ENCODE measurements at places on chromosomes 3 and 15. TPM values are rescaled to one million over a fixed set of nuclear protein-coding genes. Genes with fewer than 3 reads are reported as not detected.

DNA sequence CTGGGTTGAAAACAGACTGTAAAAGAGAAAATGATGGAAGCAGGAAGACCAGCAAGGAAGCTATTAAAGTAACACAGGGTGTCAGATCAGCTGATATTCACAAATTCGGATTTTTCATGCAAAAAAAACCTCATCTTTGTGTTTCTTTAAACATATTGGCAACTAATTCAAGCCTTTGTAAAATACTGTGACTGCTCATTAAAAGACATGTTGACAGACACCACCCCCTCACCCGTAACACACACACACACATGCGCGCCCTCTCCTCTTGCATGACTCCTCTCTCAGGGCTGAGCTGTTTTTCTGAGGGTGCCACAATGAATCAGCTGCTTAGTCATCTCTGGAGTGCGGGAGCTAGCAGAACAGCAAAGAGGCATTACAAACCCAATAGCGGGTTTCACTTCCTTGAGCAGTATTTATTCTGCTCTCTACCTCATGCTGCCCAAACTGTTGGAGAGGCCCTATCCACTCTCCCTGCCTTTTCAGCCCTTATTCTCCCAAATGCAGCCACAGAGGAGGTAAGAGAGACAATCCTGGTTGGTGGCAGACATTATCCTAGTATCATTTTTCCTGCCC is 35.8 kb upstream of the CCDC80 start:
- peak; percentile 97 for DNase-seq

Gene LTF
- not detected for total RNA-seq

Gene RBM6
- total RNA-seq = 58.0 TPM

GRCh38 chr3:72761410-72761809 is 86.8 kb downstream of the SHQ1 start:
- no peak for DNase-seq

DNA sequence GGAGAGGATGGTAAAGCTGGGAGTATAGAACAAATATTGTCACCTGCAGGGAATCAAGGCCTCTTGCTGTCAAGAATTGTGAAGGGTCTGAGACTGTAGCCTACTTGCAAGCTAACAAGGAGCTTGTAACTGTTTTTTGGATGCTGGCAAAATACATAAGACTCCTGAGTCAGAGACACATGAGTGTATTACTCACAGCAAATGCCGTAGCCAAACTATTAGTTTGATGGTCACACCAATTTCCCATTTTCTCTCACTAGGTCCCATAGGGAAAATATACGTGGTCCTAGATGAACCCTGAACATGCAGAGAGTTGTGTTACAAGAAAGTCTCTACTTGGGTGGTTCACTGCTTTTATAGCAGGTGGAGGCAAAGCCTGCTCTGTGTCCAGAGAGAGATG is 44.7 kb upstream of the LIPC start:
- no peak for DNase-seq

Gene PXYLP1
- 2.1 TPM for total RNA-seq

- peak; percentile 47 for DNase-seq
Measured at GRCh38 chr3:159877924-159878323, 110.7 kb upstream of the IL12A start.

DNA sequence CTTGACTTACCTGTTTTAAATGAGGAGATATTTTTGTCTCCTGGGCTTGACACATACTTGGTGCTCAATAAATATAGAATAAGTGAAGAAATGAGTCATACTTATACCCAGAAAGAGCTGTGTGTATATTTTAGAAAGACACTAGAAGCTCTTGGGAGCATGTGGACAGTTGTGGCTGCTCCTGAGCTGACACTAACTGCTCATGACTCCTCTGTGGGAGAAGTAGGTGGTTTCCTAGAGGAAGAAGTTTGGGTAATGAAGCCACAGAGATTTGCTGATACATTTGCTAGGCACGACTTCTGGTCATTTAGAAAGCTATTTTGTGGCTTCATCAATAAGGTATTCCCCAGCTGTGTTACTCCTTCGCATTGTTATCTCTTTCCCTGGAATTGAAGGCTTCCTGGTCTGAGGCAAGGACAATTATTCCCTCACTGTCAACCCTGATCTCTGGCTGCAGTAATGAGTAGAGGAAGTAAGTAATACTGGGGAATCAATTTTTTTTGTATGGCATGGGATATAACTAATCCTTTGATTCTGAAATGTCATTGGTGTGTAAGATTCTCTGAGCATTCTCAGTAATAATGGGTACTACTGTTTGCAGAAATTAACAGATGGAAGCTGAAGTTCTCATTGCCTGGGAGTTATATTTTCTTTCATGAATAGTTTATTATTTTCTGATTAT is 79.6 kb upstream of the DCBLD2 start:
- DNase-seq = no peak

DNA sequence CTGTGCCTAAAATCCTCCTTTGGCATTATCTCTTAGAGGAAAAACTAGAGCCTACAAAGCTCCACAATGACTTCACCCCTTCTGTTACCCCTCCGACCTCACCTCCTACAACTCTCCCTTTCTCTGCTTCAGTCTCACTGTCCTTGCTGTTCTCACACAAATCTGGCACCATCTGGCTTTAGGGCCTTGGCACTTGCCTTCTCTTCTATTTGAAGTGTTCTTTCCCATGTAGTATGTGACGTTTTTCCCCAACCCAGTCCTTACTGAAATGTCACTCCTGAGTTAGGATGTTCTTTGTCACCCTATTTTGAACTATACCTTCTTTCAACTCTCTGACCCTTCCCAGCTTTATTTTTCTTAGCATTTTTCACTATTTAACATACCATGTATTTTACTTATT is 8.7 kb downstream of the STX19 start:
- no peak for DNase-seq

- DNase-seq = peak; percentile 20
Measured at GRCh38 chr3:19030522-19030839, 117.8 kb upstream of the KCNH8 start.

- no peak for DNase-seq
Measured at GRCh38 chr3:161239700-161240099, 18.6 kb downstream of the NMD3 start.

Gene PRSS50
- not detected for total RNA-seq

DNA sequence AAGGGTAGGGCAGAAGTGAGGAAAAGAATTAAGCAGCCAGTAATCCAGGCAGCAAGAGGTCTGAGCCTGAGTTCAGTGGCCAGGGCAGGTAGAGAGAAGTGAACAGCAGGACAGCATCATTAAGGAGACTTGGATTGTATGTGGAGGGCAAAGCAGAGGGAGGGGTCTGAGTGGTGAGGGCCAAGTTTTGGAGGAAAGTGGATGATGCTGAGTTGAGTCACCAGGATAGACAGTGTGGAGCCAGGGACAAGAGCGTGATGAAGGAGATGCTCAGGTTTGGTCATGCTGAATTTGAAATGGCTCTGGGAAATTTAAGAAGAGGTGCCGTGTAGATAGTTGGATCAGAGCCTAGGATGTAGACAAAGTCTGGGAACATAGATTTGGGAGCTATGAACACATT is 93.1 kb downstream of the ARHGEF26 start:
- peak; percentile 3 for DNase-seq

DNA sequence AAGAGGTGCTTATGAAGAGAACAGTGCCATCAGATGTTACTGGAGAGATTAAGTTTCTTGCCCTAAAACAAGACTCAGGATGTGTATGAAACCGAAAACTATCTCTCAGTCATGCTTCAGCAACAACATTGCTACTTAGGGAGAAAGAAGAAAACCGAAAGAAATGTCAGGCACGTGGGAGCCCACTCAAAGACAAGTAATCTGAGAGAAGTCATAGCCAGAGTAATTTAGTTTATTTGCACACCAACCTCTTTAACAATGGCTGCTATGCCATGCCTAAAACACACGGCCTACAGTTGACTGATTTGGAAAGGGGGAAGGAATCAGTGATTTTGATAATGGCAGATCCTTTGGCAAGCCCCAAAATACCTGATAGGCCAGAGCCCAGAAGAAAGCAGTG is 162.9 kb downstream of the TIGIT start:
- no peak for DNase-seq

DNA sequence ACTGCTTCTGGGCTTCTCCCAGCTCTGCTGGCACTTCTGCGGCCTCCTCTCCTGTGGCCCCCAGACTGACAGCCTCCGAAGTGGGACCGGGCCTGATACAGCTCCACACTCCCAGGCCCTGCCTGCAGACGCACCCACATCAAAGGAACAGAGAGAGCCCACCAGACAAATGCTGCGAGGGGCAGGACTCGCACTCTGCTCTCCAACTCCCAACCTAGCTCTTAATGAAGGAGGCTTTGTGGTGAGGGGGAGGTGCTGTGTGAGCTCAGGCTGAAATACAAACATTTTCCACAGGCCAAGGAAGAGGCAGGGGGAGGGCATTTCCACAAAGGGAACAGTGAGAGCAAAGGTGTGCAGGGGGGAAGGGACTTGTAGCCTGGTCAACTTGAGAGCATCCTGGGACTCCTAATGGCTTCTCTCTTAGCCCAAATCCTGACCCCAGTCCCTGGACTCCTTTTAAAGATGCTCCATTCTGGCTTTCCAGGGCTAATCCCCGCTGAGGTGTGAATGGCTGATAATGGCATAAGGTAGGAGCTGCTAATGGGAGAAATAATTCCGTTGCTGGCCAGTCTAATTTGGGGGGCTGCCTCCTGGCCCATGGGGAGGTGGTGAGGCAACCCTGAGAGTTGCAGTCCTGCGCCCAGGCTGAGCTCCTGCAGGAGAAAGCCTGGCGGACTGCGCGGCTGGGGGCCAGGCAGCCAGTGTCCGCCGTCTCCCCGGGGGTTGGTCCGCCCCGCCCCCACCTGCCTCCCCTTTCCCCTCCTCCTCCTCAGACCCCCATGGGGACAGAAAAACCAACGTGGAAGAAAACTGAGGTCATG is 9.6 kb downstream of the LINGO1 start:
- DNase-seq = no peak

- DNase-seq = no peak
Measured at GRCh38 chr3:12451481-12451880, 32.8 kb upstream of the TSEN2 start.

DNA sequence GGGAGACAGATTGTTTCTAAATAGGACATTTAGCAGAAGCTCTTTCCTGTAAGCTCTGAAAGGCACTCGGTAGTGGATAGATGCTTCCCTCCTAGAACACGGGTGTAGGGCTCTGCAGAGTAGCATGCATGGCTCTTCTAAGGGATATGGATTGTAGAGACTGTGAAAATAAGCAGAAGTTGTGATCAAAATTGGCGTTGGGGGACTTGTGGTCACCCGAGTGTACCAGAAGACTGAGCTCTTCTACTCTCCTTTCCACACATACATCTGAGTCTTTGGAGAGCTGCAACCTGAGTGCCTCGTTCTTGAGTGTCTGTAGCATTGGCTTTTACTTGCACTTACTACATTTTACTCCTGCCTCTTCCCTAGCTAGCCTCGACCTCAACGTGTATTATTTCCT is 197.7 kb downstream of the LPP start:
- DNase-seq = no peak

GRCh38 chr3:67551361-67552016 is 102.9 kb downstream of the SUCLG2 start:
- DNase-seq = no peak

- peak; percentile 32 for DNase-seq
Measured at GRCh38 chr3:21750831-21751391, at the start of gene ZNF385D. TSS of gene ZNF385D (minus strand) at chr3:21751210. CDS start at chr3:21750916, 294 bp downstream.

Gene TMC3
- total RNA-seq = not detected

DNA sequence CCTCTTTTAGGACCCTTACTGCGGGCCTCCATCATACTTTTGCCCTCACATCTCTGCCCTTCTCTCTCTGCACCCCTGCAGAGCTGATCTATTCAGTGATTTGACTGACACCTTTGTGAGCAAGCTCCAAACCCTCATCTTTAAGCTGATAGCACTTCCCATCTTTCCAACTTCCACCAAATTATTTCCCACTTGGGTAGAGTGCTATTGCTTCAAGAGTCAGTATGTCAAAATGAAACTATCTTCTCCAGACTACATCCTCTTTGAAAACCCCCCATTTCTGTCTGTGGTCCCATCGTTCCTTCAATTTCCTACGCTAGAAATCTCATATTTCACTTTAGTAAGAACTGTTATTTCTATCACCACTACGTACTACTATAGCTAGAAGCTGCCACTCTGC is 19.7 kb downstream of the ZWILCH start:
- DNase-seq = no peak

- no peak for DNase-seq
Measured at GRCh38 chr15:81052046-81052445, 51.3 kb downstream of the TLNRD1 start.

- no peak for DNase-seq
Measured at GRCh38 chr3:55598224-55598623, 111.1 kb upstream of the WNT5A start.

GRCh38 chr3:19399836-19400235 is 251.5 kb downstream of the KCNH8 start:
- DNase-seq = peak; percentile 45

Gene LDHAL6B
- total RNA-seq = not detected

Gene REC114
- total RNA-seq = not detected

Gene OR5K3
- not detected for total RNA-seq

DNA sequence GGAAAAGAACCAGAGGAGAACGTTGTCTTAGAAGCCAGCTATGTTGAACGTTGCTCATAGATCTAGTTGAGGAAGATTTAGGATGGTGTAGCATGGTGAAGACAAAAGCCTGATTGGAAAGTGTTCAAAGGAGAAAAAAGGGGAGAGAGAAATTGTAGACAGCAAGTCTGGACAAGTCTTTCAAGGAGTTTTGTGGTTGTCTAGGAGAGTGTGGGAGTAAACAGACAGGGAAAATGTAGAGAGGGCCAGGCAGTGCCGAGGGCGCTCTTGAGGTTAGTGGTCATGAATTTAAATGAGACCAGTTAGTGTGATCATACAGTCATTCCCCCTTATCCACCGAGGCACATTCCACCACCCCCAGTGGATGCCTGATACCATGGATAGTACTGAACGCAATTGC is 167.5 kb upstream of the IL12A start:
- peak; percentile 73 for DNase-seq

Gene ZNF662
- total RNA-seq = not detected

DNA sequence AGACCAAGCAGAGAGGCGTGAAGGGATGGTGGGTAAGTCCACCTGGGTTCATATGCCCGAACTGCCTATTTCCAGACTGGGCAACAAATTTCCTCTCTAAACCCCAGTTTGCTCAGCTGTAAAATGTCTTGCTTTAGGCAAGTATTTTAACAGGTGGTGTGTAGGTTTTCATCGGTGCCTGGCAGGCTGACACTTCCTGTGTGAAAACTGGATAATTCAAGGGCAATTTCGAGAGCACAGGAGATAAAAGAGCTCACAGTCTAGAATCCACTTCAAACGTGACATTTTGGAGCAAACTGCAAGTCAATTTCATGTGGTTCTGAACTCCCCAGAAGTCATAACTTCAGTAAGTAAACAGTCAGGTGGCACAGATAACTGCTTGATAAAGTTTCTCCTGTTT is 112.2 kb downstream of the OXNAD1 start:
- no peak for DNase-seq

DNA sequence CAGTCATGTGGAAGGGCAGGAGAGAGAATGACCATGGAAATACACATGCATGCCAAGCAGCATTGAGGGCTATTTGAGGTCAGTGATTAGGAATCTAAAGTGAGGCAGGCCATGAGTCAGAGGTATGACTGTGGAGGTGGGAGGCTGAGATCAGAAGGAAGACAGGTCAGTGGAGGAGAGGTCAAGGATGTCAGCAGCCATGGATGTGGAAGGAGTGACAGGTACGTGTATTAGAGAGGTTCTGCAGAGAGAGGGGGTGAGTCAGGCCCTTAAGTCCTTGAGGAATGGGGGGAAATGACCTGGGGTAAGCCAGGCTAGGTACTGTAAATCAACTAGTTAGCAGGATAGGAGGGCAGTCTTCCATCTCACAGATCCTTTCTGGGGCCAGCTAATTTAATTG is 166.6 kb downstream of the ANO10 start:
- DNase-seq = peak; percentile 51

- DNase-seq = no peak
Measured at GRCh38 chr3:36918050-36918449, 26.8 kb downstream of the TRANK1 start.

Gene GXYLT2
- 4.1 TPM for total RNA-seq

Data from MCF 10A (cell line).